ENCODE measurements at places on chromosomes 11 and 22.

DNA sequence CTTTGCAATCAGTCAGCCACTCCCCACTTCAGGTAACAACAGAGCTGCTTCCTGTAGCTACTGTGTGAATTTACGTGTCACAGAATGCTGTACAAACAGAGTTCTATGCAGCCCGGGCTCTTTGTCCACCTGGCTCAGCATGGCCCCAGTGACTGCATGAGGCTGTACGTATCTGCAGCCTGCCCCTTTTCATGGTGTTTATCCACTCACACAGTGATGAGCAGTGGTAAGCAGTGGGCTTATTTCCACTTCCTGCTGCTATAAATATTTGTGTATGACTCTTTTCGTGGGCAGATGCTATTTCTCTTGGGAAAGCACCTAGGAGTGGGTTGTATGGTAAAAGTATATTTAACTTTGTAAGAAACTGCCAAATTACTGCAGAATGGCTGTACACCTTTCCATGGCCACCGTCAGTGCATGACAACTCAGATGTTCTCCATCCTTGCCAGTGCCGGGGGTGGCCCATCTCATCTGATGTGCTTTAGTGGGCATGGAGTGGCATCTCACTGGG lies 43.3 kb downstream of the MYEOV start:
- peak; percentile 14 for DNase-seq

- no peak for DNase-seq
These were observed 19.1 kb downstream of the MIF start for GRCh38 chr22:23913306-23913660.

GRCh38 chr22:34068001-34068400 lies 147.7 kb upstream of the LARGE1 start:
- no peak for DNase-seq

DNA sequence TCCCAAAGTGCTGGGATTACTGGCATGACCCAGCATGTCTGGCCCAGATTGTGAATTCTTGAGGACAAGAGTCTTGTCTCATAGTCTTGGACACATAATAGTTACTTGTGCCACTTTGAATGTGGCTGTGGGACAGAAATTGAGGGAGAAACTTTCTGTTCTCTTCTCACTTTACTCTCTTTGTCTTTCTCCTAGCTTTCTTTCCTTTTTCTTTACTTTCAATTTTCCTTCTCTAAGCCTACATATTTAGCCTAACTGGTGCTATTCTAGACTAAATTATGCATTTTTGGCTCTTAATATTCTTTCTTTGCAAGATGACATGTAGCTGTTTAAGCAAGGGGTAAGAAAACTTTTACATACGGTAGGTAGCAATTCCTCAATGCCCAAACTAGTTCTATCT lies 33.2 kb downstream of the HORMAD2 start:
- no peak for DNase-seq

- DNase-seq: no peak
These were observed 78.3 kb downstream of the MICAL2 start for GRCh38 chr11:12188548-12189317.

Data from stimulated activated CD8-positive, alpha-beta memory T cell treated with anti-CD3 and anti-CD28 coated beads, Interleukin-15, amount 100 ng/mL, for 48 hours (primary cell).